WERI-Rb-1 (cell line): ENCODE measurements at places on chromosomes 16 and 17.

- no peak for DNase-seq
Measured at GRCh38 chr16:1938316-1938715, 4.7 kb downstream of the MSRB1 start.

- no peak for DNase-seq
Measured at GRCh38 chr17:43365356-43365755, 33.4 kb upstream of the ARL4D start.

- DNase-seq: no peak
Measured at GRCh38 chr17:62075308-62075815, 10.3 kb upstream of the MED13 start.

DNA sequence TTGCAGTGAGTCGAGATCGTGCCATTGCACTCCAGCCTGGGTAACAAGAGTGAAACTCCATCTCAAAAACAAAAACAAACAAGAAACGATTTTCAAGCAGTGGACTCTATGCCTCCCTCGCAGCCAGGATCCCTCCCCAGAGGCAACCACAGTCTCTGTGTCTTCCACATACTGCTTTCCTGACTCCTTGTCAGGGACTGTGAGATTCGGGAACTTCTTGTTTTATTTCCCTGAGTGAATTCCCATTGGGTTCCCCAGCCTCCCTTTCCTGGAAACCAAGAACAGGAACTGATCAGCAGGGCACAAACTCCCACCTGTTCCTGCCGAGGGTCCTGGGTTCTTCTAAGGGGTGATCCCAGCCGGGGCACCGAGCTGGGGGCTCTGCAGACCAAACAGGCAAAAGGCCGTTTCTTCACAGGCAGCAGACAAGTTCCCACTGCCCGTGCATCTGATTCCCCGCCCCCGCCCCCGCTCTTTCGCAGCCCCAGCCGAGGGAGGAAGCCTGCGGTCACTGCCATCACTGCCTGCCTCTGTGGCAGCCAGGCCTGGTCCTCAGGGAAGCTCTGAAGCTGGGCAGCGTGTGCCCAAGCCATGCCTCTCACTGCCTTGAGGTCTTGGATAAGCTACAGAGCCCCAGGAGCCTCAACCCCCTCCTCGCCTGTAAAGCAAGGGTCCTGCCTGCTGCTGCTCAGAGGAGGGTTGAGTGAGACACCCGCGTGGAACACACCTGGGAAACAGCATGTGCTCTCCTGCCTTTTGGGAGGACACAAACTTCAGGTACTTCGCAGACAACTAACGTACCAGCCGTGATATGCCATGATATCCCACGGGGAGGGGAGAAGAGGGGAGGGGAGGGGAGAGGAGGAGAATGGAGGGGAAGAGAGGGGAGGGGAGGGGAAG lies 5.5 kb upstream of the PIEZO1 start:
- no peak for DNase-seq

GRCh38 chr16:28130099-28131088 lies 66.9 kb upstream of the GSG1L start:
- DNase-seq: no peak

DNA sequence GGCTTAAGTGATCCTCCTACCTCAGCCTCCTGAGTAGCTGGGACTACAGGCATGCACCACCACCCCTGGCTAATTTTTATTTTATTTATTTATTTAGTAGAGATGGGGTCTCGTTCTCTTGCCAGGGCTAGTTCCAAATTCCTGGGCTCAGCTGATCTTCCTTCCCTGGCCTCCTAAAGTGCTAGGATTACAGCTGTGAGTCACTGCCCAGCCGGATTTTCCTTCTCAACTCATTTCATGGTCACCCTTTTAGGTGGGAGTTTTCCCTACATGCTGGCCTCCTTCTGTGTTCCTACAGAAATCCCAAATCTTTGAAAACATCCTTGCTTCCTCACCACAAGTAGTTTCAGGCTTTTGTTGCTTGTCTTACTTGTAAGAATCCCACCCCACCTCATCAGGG lies 102.1 kb upstream of the SIAH1 start:
- DNase-seq: no peak

DNA sequence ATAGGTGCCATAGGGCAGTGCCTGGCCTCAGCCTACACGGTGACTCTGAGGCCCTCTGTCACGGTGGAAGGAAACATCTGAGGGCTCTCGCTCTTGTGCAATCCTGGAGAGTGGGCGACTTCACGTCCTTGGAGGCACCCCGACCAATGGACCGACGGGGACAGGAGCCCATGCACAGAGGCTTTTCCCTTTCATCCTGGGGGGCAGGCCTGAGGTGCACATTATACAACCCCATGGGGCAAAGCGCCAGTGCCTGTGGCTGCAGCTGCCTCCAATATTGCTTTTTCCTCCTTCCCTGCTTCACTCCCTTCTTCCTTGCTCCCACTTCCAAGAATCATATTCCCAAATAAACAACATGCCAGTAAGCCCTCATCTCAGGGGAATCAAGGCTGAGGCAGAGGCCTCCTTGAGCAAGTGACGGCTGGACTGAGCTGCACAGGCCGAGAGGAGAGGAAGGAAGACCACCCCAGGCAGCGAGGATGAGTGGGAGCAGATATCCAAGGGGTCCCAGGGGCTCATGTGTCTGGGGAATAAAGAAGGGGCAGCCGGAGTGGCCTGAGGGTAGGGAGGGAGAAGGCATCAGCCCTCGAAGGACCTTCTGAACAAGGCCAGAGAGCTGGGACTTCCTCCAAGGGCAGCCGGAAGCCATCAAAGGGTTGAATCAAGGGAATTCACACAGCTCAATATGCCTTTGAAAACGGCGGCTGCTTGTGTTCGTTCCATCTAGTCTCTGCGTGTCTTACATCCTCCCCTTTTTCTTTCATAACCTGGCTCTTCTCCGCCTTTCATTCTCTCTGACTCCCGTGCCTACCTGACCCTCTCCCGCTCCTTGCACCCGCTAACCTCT lies 42.6 kb upstream of the RPL38 start:
- no peak for DNase-seq

GRCh38 chr17:47704736-47705135 lies 10.8 kb downstream of the TBKBP1 start:
- no peak for DNase-seq

GRCh38 chr16:69762814-69763598 lies 874 bp downstream of the WWP2 start:
- no peak for DNase-seq

DNA sequence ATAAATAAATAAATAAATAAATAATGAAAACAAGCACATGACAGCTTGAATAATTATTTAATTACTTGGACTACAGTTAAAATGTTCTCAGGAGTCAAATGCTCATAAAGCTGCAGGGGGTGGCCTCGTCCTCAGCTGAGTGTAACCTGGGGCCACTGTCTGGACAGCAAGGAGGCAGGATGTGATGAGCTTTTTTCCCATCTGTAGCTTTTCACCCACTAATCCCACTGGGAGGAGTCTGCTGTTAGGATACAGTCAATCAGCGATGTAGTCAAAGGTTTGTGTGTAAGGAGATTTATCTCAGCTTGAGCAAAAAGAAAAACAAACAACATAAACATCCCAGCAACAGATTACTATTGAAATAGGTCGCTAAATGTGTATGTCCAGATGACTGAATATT lies 22.5 kb downstream of the ZCCHC14 start:
- DNase-seq: peak; percentile 42

DNA sequence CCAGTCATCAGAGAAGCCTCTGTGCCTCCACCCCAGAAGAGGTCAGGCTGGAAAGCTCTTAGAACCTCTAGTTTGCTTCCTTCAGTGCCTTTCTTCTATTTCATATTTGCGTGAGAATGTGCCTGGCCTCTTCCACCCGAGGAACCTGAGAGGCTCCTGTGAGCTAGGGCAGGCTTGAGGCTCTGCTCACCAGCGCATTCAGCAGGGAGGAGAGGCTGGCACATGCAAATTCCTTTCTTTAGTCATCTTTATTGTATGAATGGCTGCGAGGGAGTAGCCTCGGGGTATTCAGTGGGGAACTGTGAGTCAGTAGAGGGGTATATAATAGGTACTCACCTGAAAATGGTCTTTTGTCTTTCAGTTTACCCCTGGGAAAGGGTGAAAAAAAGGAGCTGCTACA lies 268.3 kb downstream of the ABCC12 start:
- DNase-seq: no peak

GRCh38 chr17:8868529-8868951 lies 1.1 kb upstream of the PIK3R6 start:
- no peak for DNase-seq

- DNase-seq: no peak
Measured at GRCh38 chr16:55421226-55421625, 57.8 kb upstream of the MMP2 start.

GRCh38 chr17:8963647-8964258 lies 1.8 kb downstream of the PIK3R5 start:
- peak; percentile 19 for DNase-seq

DNA sequence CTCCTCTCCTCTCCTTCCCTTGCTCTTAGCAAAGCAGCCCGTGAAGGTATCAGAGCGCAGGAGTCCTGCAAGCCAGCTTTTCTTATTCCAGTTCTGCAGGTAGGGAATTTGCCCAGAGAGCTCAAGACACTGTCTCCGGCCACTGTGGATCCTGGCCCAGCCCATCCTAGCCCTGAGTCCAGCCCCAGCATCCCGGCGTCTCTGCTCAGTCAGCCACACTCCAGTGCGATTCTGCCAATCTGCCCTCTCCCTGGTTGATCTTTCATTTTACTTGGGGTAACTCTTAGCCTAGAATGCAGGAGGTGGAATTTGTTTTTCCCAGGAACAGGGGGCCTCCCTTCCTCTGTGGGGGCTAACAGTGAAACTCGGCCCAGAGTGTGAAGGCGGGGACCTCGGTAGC lies 176.9 kb upstream of the GSE1 start:
- DNase-seq: no peak

- no peak for DNase-seq
Measured at GRCh38 chr17:34221411-34221810, 33.7 kb upstream of the CCL2 start.

DNA sequence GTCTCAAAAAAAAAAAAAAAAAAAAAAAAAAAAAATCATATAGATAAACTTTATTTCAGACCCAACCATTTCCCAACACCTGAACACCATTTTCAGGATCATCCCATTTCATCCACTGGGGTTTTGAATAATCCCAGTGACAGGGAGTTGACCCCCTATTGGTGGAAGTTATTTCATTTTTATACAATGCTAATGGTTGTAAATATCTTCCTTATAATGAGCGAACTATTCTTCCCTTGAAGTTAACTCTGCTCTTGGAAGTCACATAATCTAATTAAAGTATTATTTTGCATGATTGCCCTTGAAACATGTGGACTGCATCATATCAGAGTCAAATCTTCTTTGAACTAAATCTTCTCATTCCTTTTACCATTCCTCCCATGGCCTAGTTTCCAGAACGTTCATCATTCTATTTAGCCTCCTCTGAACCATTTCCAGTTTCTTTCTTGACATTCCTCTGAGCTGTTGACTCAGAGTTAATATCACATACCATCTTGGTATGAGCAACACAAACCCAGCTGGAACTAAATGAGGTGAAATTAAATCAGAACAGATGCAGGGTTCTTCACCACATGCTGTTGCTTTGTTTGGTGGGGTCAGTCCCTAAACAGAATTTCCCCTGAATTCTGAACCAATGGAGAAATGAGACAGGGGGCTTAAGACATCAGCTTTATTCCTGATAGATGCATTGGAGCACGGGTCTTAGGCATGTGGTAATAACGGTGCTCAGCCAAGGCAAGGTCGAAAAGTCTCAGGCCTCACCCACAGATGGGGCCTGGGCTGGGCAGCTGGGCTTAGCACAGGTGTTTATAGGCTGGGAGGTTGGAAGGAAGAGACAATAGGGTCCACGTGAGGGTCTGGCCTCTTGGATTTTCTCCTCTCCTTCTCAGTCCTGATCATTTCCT lies 8.9 kb downstream of the HSD17B2 start:
- no peak for DNase-seq

- DNase-seq: no peak
Measured at GRCh38 chr17:41617698-41618097, 5.1 kb upstream of the KRT16 start.

DNA sequence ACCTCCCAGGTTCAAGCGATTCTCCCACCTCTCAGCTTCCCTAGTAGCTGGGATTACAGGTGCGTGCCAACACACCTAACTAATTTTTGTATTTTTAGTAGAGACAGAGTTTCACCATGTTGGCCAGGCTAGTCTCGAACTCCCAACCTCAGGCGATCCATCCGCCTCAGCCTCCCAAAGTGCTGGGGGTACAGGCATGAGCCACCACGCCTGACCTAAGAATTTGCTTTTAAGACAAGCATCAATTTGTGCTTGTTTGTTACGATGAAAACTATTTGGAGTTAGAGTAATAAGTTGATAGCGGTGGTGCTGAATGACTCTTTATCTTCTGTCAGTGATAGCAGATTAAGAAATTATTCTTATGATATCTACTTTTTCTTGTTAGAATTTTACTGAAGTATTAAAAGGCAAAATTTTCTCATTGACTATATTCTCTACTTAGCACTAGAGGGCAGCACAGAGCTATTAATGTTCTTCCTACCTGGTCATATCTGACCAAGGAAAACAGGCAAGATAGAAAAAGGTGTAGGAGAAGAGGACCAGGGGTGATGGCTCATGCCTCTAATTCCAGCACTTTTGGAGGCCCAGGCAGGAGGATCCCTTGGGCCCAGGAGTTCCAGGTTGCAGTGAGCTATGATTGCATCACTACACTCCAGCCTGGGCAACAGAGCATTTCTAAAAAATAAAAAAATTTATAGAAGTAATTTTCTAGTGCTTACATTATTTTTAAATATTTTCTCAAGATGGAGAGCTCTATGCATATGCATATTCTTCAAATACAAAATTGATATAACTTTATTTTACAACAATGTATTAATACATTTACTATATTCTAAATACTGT lies 24.5 kb downstream of the STXBP4 start:
- DNase-seq: no peak

DNA sequence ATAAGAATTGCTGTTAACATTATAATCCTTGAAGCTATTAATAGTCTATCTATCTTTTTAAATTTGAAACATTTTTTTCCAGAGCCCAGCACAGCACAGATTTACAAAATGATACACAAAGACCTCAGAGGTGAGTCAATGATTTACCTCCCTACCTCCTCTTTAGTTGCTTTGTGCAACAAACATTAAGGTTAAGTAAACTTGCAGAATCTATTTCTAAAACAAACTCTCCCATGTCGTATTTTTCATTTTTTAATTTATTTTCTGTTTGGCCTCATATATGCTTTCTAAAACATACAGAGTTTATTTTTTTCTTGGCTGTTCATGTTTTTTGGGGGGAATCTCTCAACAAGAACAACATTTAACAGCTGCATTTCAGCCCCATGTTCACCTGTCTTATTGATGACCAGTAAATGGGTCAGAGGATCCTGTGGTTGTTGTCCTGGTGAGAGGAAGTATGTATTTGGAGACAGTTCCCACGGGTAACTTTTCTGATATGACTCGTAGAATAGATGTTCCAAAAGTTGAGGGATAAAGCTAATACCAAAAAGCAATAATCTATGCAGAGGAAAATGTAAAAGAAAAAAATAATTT lies 42.6 kb downstream of the ABCA9 start:
- no peak for DNase-seq

GRCh38 chr17:48499735-48500434 lies 30.9 kb downstream of the HOXB1 start:
- no peak for DNase-seq

- no peak for DNase-seq
Measured at GRCh38 chr17:17564896-17565295, 26.6 kb downstream of the PEMT start.

DNA sequence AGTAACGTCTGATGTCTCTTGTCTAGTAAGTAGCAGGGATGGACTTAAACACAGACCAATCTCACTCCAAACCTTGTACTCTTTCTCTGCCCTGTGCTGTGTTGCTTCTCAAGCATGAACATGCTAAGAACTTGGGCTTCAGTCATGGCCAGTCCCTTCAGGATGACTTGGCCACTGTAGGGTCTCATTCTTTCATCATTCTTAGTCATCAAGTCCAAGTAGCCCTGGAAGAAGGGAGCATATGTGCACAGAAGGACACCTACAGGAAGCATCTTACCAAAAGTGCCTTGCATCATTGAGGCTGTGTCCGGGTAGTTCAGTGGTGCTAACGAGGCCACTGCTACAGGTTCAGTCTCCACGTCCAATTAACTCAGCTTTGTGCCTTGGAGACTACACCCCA lies 80.7 kb downstream of the CDK5R1 start:
- no peak for DNase-seq
